KBM-7 (cell line): ENCODE measurements at places on chromosomes 13 and 19.

- no peak for DNase-seq
Measured at GRCh38 chr19:36819130-36819630, 19.0 kb downstream of the ZNF790 start.

DNA sequence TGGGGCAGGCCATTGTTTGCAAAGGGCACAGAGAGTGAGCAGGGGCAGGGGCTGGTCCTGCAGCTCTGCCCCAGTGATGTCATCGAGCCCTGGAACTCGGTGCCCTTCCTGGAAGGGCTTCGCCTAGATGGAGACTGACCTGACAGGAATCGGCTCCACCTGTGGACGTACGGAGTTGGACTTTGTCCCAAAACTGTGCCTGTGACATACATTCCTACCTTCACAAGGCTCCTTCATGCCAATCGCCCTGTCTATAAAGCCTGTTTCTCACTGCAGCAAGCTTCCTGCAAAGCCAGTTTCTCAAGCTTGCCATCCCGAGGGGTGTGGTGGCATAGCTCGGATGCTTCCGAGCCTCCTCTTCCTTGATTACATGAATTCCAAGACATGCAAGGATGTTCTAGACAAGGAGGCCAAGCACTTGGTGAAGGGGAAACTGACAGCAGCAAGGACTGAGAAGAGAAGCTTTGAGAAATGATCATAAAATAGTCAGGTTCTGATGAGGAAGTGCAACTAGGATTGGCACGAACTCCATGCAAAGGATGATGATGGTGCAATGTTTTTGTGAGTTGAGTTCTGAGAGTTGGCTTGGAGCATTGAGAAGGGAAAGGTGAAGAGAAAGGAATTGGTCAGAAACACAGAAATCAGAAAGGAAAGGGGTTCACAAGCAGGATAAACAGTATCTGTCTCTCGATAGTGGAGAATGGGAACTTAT is 73.6 kb upstream of the STK24 start:
- no peak for DNase-seq

GRCh38 chr13:27302643-27303262 is 32.1 kb downstream of the RASL11A start:
- no peak for DNase-seq

DNA sequence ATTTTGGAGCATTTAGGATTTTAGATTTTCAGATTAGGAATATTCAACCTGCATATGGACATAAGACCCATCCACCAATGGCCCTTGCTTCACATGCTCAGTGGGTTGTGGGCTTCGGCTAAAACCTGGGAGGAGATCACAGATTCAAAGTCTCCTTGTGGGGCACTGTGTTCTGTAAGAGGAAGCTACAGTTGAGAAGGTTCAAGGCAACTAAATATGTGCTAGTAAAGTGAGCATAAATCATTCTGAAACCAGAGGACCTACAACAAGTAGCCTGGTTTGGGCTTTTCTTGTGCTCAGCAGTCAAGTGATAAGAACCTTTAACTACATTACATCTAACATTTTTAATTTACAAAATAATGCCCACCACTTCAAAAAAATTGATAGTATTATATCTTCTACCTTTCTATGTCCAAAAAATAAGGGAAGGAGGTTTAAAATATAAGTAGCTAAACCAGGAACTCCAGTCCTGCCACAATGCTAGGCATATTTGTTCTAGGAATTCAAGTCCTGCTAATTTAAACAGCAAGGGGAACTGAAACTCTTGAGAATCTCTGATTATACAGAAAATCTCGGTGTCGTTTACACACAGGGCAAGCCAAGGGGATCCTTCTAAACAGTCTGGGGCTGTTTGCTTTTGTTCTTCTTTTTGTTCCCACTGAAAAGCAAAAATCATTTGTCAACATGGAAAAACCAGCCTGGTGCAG is 36.6 kb downstream of the FOXO1 start:
- DNase-seq, result peak; percentile 21

- DNase-seq, result no peak
Measured at GRCh38 chr19:14248578-14249011, 42.6 kb upstream of the ADGRL1 start.

DNA sequence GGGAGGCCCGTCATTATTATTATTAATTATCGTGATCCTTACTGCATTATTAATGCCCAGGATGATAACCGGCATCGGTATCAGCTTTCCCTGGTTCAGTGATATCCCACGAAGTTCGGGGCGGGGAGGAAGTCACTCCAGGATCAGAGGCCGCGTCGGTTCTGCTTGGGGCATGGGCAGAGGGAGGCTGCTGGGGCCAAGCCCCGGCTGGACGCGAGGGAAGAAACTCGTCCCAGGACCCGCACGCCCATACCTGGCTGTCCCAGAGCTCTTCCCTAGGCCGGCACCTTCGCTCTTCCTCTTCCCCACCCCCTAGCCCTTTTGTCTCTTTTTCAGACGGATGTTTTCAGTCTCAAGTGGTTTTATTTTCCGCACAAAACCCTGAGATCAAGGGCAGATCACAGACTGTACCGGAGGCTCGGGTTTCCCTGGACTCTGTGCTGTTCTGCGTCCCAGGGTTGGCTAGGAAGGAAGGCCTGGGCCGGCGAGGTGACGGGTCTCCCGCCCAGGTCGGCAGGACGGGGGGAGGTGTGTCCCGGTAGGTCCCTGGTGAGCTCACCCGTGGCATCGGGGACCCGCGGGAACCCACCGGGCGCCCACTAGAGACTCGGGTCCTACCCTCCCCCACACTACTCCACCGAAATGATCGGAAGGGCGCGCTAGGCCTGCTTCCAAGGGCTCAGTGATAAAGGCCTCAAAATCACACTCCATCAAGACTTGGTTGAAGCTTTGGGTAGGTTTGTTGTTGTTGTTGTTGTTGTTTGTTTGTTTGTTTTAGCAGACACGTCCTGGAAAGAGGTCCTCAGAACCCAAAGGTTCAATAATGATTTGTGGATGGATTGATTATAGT is 7.9 kb downstream of the ZIC2 start:
- DNase-seq, result no peak

- no peak for DNase-seq
Measured at GRCh38 chr19:42467183-42467760, 24.5 kb upstream of the CXCL17 start.

- no peak for DNase-seq
Measured at GRCh38 chr19:33669376-33669775, 47.6 kb downstream of the CHST8 start.

GRCh38 chr13:73880365-73880764 is 253.8 kb downstream of the KLF12 start:
- DNase-seq, result no peak

DNA sequence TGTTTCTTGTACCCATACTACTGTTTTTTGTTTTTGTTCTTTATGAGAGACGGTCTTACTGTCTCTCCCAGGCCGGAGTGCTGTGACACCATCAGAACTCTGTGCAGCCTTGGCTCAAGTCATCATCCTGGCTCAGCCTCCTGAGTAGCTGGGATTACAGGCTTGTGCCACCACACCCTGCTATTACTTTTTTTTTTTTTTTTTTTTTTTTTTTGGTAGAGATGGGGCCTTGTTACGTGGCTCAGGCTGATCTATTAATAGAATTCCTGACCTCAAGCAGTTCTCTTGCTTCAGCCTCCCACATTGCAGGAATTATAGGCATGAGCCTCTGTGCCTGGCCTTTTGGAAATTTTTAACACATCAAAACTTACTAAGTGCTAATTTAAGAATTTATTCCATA is 2.9 kb upstream of the ZNF304 start:
- no peak for DNase-seq

DNA sequence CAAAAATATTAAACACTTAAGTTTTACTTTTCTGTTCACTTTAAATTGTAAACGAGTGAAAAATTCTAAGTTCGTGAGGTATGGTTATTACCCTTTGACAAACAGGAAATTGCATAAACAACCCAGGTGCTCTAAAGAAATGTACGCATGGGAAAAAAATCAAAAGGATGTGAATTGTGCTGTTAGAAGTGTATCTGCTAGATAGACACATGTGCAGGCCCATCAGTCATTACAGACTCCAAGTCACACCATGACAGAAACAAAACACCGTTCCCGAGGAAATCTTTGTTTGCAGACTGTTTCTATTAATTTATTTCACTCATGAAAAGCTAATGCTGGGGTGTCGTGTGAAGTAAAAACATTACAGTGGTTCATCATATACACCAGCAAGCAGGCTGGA is 17.0 kb upstream of the DOCK9 start:
- no peak for DNase-seq
